ENCODE measurements at places on chromosomes 13 and 19. TPM values are rescaled to one million over a fixed set of nuclear protein-coding genes. Genes with fewer than 3 reads are reported as not detected.

DNA sequence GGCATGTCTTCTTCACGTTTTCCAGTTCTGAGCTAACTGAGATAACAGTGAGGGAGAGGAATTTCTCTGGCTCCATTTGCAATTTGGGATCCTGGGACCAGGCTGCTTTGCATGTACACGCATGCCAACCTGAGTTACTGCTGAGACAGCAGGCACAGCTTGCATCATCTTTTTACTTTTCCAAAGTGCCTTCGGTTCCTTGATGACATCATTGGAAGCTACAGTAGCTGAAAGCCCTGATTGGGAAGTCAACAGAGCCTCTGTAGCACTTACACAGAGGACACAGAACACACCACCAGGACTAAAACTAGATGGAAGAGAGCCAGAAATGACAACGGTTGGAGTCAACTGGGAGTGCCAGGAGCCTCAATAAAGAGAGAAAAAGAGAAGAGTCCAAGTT, 399.1 kb upstream of the GPC6 start:
- DNase-seq = peak; percentile 76

- DNase-seq = no peak
Measured at GRCh38 chr13:86830046-86830445, 841.1 kb upstream of the SLITRK5 start.

DNA sequence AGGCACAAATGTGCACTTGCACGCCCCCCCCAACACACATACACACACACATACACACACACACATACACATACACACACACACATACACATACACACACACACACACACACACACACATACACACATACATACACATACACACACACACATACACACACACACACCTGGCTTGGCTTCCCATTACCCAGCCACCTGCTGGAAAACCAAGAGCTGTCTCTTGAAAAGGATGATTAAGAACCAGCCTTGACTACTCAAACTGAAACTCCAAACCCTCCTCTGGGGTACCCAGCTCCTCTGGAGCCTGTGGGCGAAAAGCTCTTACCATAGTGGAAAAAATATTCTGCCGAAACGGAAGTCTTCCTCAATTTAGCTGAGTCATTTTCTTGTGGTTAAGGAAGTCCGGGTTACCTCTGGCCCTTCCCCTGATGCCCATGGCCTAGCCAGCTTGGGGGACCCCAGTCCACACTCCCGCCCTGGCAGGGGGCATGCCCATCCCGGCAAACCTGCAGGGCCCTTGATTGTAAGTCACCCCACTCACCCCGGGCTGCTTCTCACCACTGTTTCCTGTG, 21.9 kb downstream of the CEBPA start:
- DNase-seq = no peak

FGF9 gene
- total RNA-seq = under 0.01 TPM

DNA sequence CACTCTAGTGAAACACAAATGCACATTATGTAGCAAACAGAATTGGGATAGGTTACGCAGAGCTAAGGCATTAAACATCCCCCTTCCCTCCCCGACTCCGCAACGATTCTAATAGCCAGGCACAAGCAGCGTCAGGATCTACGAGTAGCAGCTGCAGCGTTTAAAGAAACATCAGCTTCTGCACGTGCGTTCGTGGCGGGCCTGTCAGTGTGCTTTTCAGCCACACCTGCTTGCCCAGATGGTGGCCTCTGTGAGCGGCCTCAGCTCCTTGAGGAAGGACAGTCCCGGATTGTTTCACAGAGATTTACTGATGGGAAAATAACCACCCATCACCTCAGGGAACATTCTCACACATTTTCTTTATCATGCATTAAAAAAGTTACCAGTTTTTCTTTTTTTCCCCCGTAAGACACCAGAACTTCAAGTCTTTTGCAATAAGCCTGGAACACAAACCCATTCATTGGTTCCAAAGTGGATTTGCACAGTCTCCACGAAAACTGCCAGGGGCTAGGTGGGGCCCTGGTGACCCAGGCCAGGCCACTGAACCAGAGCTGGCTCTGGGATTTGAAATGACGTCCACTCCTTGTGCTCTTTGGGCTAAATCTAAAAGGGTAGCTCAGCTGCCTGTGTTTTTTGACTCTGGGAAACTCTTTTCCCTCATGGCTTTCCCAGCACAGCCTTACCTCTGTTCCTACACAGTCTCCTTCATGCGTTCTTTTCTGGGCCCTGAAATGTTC, 325.5 kb downstream of the KCNRG start:
- DNase-seq = no peak

- no peak for DNase-seq
Measured at GRCh38 chr13:70666883-70667556, 558.8 kb upstream of the KLHL1 start.

DNA sequence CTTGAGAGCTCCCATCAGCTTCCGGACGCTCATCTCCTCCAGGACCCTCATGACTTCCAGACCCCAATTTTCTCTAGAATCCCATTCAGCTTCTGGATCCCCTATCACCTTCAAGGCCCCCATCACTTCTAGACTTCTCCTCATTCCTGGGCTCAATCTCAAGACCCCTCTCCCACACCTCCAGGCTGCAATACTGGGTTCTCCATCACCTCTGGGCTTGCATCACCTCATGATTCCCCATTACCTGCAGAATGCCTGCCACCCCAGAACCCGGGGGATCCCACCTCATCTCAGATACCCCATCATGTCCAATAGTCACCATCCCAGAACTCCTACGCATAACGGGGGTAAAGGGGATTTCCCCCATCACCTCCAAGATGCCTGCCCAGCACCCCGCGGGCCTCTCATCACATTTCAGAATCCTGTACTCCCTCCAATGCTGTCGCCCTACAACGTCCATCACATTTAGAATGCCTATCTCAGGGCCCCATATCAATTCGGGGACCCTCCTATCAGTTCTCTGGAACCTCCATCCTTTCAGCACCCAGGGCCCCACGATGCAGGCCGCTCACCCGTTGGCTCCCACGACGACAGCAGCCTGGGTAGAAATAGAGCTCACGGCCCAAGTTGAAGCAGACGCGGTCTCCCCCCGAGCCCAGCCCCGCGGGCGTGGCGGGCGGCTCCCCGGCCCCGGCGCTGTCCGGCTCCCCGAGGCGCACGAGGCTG, 738 bp downstream of the DMWD start:
- no peak for DNase-seq

DNA sequence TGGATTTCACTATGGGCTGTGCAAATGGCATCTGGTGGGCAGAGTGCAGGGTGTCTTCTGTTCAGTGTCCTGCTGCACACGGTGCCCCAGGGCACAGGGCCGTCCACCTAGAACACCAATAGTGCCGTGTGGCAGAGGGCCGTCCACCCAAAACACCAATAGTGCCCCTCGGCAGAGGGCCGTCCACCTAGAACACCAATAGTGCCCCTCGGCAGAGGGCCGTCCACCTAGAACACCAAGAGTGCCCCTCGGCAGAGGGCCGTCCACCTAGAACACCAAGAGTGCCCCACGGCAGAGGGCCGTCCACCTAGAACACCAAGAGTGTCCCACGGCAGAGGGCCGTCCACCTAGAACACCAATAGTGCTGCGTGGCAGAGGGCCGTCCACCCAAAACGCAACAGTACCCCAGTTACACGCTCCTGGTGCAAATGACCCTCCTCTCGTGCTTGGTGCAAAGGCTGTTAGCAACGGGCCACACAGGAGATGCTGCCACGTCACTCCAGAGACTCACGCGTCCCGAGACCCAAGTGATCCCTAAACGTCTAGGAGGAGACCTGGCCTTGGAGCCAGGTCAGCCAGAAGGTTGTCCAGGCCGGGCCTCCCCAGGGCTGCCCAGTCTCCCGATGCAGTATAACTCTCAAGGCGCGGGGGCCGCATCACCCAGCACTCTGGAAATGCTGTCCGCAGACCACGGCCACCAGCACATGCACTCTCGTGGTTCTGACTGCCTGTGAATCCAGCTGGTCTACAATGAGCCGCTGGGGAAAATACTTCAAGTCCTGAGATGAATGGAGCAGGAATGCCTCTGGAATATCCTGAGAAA, 51.5 kb downstream of the RASA3 start:
- no peak for DNase-seq

GRCh38 chr13:20182231-20182846, 10.4 kb downstream of the GJB2 start:
- DNase-seq = peak; percentile 70

PSMD8 gene
- total RNA-seq = 209 TPM

CGB8 gene
- total RNA-seq = not detected

TEX101 gene
- not detected for total RNA-seq

GRCh38 chr19:275000-275399, 16.2 kb downstream of the PLPP2 start:
- DNase-seq = no peak

DNA sequence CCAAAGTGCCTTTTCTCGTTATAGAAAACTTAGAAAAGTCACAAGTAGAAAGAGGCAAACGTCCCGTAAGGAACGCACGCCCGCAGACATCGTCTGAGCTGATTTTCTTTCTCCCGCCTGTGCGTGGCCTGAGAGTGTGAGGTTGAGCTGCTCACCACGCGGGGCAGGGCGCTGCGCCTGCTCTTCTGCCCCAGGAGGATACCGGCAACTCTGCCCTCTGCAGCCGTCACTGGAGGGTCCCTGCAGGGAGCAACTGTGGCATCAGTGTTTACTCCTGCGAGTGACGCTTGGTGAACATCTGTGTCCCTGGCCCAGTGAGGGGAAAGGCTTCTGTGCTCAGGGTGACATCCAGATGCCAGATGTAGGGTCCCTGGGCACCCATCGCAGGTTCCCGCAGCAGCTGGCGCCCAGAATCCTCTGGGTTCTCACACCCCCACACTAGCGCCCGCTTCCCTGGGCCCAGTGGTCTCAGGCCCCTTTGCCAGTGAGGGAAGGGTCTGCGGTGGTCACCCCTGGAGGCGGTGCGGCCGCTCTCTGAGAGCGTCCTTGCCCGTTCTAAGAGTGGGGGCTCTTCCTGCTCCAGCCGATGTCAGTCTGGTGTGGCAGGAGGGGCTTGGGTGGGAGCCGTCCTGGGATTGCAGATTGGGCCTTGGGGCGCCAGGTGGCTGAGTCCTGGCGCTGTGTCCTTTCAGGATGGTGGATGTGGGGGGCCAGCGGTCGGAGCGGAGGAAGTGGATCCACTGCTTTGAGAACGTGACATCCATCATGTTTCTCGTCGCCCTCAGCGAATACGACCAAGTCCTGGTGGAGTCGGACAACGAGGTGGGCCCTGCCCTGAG, 17.4 kb upstream of the GNA15 start:
- no peak for DNase-seq

- DNase-seq = no peak
Measured at GRCh38 chr19:55014714-55015113, 23.4 kb downstream of the GP6 start.

DNA sequence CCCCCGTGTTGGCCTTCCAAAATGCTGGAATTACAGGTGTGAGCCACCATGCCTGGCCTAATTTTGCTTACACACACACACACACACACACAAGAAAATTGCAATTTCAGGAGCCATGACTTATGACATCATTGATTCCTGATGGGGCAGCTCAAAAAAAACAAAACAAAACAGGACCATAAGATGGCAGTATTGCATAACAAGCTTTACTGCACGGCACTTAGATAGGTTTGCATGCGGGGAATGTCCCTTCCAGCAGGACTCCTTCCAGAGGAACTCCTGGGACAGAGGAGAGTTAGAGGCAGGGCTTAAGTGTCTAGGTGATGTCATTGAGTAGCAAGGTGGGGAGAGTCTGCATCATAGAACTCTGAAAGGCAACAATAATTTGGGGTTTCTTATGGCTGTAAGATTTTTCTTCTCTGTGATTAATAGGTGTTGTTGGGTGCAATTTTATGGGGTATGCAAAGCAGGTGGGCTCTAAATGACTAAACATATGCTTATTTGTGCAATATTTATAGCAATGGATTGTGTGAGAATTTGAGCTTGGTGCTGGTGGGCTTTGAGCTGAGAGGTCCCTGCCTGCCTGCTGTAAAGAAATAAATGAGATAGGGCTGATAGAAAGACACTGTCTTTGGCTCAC, 9.0 kb upstream of the ACSBG2 start:
- peak; percentile 76 for DNase-seq

SIX5 gene
- total RNA-seq = 2.1 TPM

GRCh38 chr13:40563350-40564125, 102.9 kb downstream of the FOXO1 start:
- no peak for DNase-seq
